ENCODE measurements at places on chromosomes 2 and 18.

GRCh38 chr18:70671889-70672565, 383.2 kb downstream of the SOCS6 start:
- DNase-seq: no peak

GRCh38 chr2:63801455-63801854, 40.2 kb upstream of the UGP2 start:
- DNase-seq: no peak

DNA sequence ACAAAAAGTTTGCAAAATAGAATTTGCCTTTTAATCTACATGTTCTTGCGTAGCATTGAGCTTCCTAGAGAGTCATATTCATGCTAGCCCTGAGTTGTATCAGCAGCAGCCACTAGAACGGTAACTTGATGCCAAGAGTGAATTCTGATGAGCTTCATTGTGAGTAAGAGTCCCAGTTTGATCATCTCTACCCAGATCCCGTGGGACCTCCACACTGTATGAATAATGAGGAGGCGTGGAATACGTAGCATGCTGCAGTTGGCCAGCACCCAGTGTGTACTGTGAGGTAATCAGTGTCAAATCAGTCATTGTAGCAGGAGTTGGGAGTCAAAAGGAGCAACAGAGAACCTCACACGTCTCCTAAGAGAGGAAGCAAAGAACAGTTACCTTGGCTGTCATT, 197.9 kb downstream of the NEDD4L start:
- DNase-seq: no peak

DNA sequence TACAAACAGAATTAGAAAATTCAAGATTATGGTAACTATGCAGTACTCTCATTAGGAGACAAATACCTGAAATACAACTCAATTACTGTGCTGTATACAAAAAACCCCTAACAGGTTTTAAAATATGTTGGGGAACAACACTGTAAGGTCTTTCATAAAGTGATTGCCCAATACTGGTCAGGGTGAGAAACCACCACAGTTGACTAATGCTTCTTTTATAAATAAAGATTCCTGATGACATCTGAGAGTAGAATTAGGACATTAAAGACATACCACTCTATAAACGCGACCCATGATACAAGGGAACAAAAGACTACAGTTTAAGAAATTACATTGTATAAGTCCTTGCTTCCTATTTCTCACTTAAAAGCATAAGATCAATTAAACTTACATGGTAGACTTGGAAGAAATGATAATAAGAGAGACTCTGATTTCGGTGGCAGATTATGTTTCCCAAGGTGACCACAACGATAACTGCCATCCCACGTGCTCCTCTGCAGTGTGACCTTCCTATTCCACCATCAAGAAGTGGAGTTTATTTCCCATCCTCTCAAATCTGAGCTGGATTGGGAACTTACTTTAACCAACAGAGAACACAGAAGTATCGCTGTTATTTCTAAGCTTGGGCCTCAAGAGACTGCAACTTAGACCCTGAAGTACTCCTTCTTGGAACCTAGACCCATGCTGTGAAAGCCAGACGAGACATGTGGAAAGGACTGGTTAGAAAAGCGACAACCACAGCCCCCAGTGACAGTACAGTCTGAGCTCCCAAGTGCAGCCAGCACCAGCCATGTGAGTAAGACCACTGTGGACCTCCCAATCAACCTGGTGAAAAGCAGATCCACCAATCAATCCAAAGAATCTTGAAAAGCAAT, 52.3 kb downstream of the ZNF521 start:
- DNase-seq: no peak

DNA sequence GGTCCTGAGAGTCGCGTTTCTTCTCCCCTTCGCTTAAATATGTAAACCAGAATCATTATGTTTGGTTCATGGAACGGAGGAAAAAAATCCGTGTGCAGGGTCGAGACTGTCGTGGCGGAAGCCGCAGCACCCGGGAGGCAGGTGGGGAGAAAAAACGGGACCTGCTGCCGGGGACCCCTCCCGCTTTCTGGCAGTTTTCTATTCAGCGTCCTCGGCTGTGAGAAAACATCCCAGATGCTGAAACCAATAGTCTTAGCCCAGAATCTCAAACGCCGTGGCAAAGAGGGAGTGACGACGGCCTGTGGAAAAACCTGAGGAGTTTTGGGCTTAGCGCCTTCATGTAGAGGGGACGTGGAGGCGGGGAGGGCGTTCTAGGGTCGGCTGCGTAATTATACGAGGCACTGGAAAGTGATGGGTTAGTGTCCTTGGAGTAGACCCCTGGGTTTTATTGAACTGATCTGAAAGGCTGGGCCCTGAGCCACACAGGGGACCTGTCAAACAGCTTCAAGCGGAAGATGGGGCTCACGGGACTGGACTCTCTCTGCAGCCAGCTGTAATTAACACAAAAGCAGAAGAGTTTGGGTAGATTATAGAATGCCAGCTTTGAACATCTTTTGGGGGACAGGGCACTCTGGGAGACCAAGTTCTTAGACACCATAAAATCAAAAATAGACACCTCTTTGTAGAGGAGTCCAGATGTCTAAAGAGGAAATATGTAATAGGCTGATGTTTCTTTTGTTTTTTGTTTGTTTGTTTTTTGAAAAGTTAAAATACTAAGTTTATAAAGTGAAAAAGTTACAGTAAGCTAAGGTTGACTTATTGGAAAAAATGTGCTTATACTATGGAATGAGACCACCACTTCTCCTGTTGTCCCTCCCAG, 834 bp upstream of the BUB1 start:
- DNase-seq: no peak

GRCh38 chr2:212811036-212811805, 272.6 kb upstream of the ERBB4 start:
- no peak for DNase-seq

DNA sequence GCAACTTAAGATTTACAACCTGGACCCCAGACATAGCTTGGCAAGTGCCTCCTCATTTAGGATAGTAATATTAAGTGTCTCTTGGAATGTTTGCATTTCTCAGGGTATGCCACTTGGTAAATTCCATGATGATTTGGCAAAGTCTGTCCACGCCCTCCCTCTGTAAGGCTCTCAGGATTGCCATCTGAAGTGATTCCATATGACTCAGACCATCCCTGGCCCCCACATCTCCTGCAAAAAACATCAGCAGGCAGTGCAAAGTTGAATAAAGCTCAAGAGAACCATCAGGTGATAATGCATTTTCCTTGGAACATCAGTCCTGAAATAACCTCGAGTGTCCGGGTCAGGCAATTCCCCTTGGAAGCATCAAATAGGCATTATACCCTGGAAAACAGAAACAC, 27.1 kb upstream of the PIEZO2 start:
- DNase-seq: no peak

DNA sequence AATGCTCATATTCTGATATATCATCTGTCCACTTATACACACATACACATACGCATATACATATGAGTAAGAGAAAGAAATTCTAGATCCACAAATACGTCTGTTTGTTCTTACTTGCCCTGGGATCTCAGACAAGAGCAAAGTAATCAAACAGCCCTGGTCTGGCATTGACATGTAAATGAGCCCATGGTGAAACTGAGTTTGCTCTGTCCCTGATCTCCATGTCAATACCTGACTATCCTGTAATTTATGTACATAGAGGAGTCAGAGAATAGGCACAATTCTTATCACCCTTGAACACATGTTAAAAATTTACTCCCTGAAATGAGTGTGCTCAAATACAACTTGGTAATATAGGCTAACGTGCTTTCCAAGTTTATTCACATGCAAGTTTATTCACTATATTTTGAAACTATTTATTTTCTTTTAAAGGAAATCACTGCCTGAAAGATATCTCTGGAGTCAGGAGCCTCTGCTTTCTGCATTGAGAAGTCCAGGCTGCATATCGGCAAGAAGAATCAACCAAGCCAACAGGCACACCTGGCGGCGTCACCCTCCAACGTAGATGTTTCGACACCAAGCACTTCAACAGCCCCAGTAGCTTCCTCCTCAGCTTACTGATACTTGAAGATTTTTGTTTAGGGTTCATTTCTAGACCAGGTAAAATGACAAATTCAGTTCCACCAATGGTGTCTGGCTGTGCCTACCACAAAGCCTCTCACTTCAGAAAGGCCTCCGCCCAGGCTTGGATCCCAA, 100.6 kb downstream of the CMPK2 start:
- DNase-seq: no peak

DNA sequence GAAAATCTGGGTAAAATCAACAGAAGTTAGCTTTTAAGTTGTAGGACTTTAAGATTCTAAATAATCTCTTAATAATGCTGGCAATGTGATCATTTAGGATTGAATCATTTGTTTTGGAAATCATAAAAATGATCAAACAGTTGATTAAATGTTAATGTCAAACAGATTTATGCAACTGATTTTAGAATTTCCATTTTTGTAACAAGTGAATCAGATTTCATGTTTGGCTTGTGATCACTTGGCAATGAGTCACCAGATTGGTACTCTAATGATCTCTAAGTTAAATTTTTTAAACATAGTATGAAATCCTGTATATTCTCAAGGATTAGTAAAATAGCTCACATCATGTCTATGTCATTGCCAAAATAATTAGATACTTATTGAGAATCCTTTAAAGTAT, 50.1 kb upstream of the UNC80 start:
- no peak for DNase-seq

DNA sequence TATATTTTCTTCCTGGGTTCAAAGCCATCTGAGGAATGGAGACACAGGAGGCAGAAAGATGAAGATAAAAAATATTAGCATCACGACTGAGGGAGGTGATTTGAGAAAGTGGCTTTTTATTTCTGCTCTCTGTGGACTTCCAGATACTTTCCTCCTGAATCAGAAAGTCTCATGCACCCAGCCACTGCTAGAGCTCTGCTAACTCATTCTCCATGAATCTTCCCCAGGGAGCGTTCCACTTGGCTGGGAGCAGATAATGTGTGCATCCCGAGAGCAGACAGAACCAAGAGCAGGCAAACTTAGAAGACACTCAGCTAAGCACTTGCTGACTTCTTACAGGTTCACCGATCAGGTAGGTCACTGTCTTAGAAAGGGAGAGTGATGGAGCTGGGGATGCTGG, 264.1 kb upstream of the THUMPD2 start:
- no peak for DNase-seq

- DNase-seq: no peak
Observed at GRCh38 chr2:233852056-233852455, 2.3 kb downstream of the HJURP start.

- no peak for DNase-seq
Observed at GRCh38 chr18:58392324-58393000, 236.4 kb downstream of the ALPK2 start.

DNA sequence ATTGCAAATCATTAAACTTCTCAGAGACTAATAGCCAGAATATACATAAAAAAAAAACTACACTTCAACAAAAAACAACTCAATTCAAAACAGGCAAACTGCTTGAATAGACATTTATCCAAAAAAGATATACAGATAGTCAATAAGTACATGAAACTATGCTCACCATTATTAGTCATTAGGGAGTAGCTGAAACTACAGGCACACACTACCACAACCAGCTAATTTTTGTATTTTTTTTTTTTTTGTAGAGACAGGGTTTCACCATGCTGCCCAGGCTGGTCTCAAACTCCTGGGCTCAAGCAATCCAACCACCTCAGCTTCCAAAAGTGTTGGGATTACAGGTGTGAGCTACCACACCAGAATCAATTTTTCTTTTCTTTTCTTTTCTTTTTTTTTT, 16.9 kb downstream of the RPRD1A start:
- no peak for DNase-seq

GRCh38 chr2:19474128-19474527, 115.7 kb upstream of the OSR1 start:
- DNase-seq: no peak

- DNase-seq: no peak
Observed at GRCh38 chr2:30293303-30293921, 62.1 kb downstream of the LBH start.

DNA sequence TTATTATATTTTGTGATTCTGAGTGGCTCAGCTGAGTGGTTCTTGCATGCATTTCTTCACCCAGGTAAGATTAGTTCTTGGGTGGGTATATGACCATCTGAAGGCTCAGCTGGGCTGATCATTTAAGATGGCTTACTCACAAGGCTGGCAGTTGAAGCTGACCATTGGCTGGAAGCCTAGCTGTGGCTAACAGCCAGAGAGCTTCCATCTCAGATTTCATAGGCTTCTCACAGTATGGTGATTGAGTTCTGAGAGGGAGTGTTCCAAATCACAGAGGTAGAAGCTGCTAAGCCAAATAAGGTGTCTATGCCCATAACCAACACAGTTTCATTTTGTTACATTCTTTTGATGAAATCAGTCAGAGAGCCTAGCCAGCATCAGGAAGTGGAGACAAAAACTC, 117.4 kb upstream of the RPRM start:
- no peak for DNase-seq

- DNase-seq: no peak
Observed at GRCh38 chr2:26412091-26412673, 10.5 kb downstream of the DRC1 start.

GRCh38 chr2:30255466-30256408, 24.4 kb downstream of the LBH start:
- no peak for DNase-seq

DNA sequence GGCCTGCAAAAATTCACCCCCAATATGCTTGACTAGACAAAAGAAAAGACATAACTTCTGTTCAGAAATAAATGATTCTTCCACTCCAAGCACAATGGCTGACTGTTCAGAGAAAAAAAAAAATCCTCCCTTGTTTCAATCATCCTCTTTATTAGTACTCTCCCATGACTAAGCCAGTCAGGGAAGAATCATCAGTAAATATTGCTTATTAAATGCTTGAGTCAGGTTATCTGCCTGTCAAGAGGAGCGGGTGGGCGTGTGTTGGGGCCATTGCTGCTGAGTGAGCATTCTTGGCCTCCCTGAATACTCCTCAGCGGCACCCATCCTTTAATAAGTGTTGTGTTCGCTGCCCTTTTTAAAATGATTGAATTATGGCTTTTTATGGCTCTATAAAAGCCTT, 1334.8 kb upstream of the CELF4 start:
- no peak for DNase-seq

DNA sequence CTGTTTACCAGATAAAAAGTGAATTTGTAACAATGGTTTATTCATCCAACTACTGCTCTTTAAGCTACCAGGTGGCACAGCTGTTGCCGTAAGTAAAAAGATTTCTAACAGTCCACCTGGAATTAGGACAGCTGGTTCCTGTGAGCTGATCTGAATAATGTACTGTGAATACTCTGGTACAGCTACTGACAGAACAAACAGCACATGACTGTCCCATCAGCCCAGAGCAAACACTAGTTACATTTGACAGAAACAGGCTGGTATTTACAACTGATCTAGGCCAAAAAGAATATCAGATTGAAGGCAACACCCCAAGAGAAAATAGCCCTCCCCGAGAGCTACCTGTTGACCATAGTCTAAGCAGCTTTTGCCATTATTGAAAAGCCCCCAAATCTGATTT, 840.4 kb downstream of the CPS1 start:
- no peak for DNase-seq

- no peak for DNase-seq
Observed at GRCh38 chr2:172404824-172405223, 22.6 kb upstream of the ITGA6 start.

- DNase-seq: no peak
Observed at GRCh38 chr2:11481789-11482472, 16.0 kb upstream of the E2F6 start.

- no peak for DNase-seq
Observed at GRCh38 chr18:39172695-39173421, 1607.3 kb upstream of the CELF4 start.

Data from stimulated activated CD4-positive, alpha-beta T cell treated with anti-CD3 and anti-CD28 coated beads, Interleukin-1b, Interleukin-23, amount 100 ng/mL, for 1 hour (primary cell).